A673 (cell line): ENCODE measurements at places on chromosomes 11 and 22.

GRCh38 chr22:45640941-45641621 is 30.6 kb upstream of the ATXN10 start:
- no peak for DNase-seq

- DNase-seq: no peak
These were observed 9.1 kb downstream of the ARRB1 start for GRCh38 chr11:75342231-75342918.

DNA sequence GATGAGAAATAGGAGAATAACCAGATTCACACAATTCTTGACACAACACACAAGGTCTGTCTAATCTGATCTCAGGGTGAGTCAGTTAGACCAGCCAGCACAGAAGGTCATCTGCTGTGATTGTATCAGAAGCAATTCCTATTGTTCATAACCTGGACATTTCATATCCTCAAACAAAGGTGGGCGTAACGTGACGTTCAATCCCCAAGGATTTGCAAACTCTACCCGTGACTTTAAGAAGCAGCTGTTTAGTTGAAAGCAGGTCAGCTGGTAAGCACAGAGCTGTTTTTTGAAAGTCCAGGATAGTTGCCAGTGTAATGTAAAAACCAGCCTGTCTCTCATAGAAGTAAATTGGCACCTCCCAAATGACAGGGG is 385.1 kb downstream of the DCDC1 start:
- DNase-seq: no peak

- DNase-seq: no peak
These were observed 208.6 kb downstream of the LUZP2 start for GRCh38 chr11:24705474-24705873.
